Inflammatory macrophage treated with lipopolysaccharide for 4 hours (primary cell): ENCODE measurements at places on chromosomes 1 and 21.

GRCh38 chr1:119784191-119784781, 15.6 kb upstream of the HMGCS2 start:
- DNase-seq: peak; percentile 59

GRCh38 chr21:18951271-18952038, 547.9 kb upstream of the TMPRSS15 start:
- DNase-seq: peak; percentile 10

DNA sequence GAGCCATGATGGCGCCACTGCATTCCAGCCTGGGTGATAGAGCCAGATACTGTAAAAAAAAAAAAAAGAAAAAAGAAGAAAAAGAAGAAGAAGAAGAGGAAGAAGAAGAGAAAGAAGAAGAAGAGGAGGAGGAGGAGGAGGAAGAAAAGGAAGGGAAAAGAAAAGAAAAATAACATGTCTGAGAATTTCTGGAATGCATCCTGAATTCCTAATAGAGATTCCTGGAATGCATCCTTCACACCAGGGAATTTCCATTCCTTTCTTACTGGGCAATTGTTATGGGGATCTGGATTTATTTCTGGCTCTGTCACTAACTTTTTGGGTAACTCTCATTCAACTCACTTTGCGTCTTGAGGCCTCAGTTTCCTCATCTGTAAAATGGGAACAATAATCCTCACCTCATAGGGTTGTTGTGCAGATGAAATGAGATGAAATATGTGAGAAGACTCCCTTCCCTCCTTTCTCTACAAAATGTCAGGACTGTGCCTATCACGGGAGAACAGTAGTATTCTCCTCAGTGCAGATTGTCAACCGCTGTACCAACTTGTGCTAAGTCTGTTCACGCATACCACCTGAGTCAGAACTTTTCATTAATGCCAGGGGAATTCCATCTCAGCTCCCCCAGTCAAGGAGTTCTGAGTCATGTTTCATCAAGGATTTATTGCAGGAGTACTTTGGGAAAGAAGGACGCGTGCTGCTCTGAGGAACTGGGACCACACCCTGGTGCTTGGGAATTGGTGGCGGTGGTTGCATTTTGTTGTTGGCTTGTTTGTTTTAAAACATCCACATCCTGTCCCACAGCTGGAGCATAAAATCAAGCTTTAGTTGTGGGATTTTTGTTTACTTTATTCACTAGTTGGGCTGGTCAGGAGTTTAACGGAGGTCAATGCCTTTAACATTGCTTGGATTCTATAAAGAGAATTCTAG, 42.4 kb upstream of the ROR1 start:
- DNase-seq: no peak

DNA sequence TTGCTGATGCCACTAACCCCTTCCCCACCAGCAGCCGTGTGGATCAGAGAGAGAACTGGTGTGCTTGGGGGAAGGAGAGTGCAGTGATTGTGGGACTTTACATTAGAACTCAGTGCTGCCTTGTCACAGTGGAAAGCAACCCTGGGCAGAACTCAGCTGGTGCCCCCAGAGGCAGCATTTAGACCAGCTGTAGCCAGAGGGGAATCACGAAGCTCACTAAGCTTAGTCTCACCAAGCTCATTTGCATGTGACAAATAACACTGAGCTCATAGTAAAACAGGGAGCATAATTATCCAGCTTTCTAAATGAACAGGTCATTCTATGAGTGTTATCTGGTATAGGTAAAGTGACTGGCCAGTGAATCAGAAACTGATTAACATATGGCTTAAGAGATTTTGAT, 9.8 kb upstream of the SMAP2 start:
- DNase-seq: no peak

- DNase-seq: no peak
These were observed 56.7 kb downstream of the SLX9 start for GRCh38 chr21:44996501-44996921.

GRCh38 chr1:29810121-29811120, 574.1 kb downstream of the PTPRU start:
- no peak for DNase-seq

- DNase-seq: peak; percentile 59
These were observed at the start of gene TRNP1 for GRCh38 chr1:26993237-26994019. TRNP1 (plus strand) TSS chr1:26993692; CDS start chr1:26993787, 95 bp downstream.

DNA sequence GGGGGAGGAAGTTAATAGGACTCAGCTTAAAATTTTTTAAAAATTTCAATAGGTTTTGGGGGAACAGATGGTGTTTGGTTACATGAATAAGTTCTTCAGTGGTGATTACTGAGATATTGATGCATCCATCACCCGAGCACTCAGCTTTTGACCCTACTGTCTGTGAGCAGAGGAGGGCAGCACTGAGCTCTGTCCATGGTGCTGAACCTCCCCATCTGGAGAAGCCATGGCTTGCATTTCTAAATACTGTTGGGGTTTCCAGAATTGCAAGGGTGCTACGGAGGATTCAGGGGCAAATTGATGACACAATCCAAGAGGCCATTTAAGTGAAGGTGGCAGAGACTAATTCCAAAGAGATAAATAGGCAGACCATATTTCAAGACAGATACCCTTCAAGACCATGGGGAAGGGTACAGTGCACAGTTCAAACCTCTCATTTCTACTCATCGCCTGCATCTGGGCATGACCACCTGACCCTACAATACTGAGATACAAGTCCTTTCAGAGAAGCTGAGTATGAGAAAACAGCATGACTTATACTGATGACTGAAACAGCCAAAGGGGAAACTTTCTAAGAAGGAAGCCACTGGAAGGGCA, 17.2 kb downstream of the SYT2 start:
- DNase-seq: peak; percentile 72

GRCh38 chr1:7266561-7266960, 481.3 kb downstream of the CAMTA1 start:
- no peak for DNase-seq

GRCh38 chr1:221286399-221286798, 407.2 kb downstream of the HLX start:
- no peak for DNase-seq

DNA sequence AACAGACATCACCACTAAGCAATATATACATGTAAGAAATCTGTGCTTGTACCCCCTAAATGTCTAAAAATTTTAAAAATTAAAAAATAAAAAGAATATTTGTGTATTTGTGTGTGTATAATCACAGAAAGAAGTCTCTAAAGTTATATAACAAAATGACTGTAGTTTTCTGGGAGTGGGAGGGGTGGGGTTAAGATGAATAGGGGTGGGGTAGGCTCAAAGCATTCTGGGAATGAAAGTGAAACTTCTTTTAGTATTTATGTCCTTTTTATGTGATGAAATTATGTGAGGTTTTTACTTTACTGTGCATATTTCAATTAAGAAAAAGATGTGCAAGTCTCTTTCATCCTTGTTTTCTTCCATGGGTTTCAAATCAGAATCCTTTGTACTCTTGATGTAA, 65.3 kb downstream of the FASLG start:
- DNase-seq: peak; percentile 41

DNA sequence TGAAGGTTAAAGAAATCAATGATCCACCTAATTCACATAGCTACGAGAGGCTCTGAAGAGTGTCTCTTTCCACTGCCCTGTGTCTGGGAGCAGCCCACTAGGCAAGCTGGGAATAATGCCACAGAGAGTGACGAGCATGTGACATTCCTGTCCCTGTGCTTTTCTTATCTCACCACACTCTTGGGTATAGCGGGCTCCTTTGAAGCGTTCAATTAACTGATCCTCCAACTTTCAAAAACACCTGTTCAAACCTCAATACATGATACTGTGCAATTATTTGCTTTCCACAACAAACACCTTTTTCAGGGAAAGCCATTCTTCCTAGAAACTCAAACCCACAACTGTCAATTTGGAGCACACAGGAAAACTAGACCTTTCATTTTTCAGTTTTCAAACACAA, 43.4 kb downstream of the PLPP3 start:
- no peak for DNase-seq

- no peak for DNase-seq
These were observed 6.2 kb upstream of the HIVEP3 start for GRCh38 chr1:41924911-41925310.
